ENCODE measurements at places on chromosomes 7 and 10. TPM values are rescaled to one million over a fixed set of nuclear protein-coding genes. Genes with fewer than 3 reads are reported as not detected.

ABCB4 gene
- total RNA-seq: 1.1 TPM

DUSP5 gene
- total RNA-seq: 42.1 TPM

SLC29A4 gene
- total RNA-seq: 0.33 TPM

NRCAM gene
- 1.8 TPM for total RNA-seq

CYP2C19 gene
- total RNA-seq: not detected

PON1 gene
- total RNA-seq: 0.16 TPM

ENTPD7 gene
- 5.5 TPM for total RNA-seq

PON2 gene
- 89.2 TPM for total RNA-seq

GPR15LG gene
- not detected for total RNA-seq

CDK14 gene
- 19.3 TPM for total RNA-seq

CALCR gene
- not detected for total RNA-seq

PDLIM1 gene
- total RNA-seq: 29.6 TPM

ELN gene
- total RNA-seq: 33.2 TPM

CFAP69 gene
- 8.7 TPM for total RNA-seq

TOMM7 gene
- 326 TPM for total RNA-seq

SERPINE1 gene
- 1.5 TPM for total RNA-seq

RAMP3 gene
- total RNA-seq: 26.6 TPM

ZNF716 gene
- not detected for total RNA-seq

AKR1E2 gene
- total RNA-seq: 15.5 TPM

C7orf57 gene
- total RNA-seq: not detected

OR2A42 gene
- 0.28 TPM for total RNA-seq

GNAT3 gene
- not detected for total RNA-seq

CACNA2D1 gene
- total RNA-seq: 59.7 TPM

ADCY1 gene
- 0.27 TPM for total RNA-seq
